ENCODE measurements at places on chromosomes 1 and 21. TPM values are rescaled to one million over a fixed set of nuclear protein-coding genes. Genes with fewer than 3 reads are reported as not detected.

GRCh38 chr1:89836252-89837035, 15.6 kb downstream of the LRRC8D start:
- H3K4me3 ChIP-seq, result peak overlapping the region; percentile 38
- peak overlapping the region; percentile 82 for H3K27ac ChIP-seq
- H3K36me3 ChIP-seq, result no peaks in the 10 kb centered on the region
- H3K27me3 ChIP-seq, result no peaks in the 10 kb centered on the region
- peaks cover 93% of the 10 kb centered on the region for H3K4me1 ChIP-seq

- no peak overlapping the region for H3K27ac ChIP-seq
- no peaks in the 10 kb centered on the region for H3K36me3 ChIP-seq
Observed at GRCh38 chr1:50851034-50851433, 109.0 kb downstream of the FAF1 start.

Gene HAPLN2
- 1.3 TPM for total RNA-seq

DNA sequence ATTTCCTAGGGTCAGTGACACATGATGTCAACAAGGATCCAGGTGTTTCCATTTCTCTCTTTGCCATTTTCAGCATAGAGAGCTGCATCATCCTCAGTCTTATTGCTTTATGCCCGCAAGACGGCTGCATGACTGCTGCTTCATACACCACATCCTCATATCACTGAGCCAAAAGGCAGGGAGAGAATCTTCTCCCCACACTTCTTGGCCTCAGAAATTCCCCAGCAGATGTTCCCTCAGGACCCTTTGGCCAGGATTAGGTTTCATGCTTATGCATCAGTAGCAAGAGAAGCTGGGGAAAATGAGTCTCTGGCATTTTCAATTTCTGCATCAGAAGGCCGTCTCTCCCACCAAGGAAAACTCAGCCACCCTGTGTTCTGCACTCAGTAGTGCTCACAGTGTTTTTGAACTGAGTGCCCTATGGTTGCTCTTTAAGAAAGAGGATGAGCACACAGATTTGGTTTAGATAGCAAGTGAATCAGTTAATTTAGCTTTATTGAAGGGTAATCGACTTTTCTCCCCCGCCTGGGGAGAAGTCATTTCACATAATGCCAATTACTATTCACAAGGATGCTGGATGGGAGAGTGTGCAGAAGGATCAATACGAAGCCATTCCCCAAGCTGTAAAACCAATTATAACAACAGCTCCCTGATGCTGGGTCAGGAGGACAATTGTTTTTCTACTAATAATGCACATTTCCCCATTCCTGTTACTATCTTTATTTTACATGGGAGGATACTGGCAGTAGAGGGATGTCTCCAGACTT, 360.2 kb downstream of the HHIPL2 start:
- no peaks in the 10 kb centered on the region for H3K27me3 ChIP-seq
- no peaks in the 10 kb centered on the region for H3K4me1 ChIP-seq
- 0 out of 2 replicates have a peak, but pooled peaks cover 2% of the 10 kb centered on the region for H3K36me3 ChIP-seq
- no peak overlapping the region for H3K27ac ChIP-seq

Gene PTBP2
- 51.0 TPM for total RNA-seq

- peak overlapping the region; percentile 4 for H3K27ac ChIP-seq
- DNase-seq, result no peak
- H3K36me3 ChIP-seq, result peaks cover 36% of the 10 kb centered on the region
- no peak overlapping the region for H3K4me3 ChIP-seq
Observed at GRCh38 chr1:32307324-32307723, 15.4 kb downstream of the HDAC1 start.

DNA sequence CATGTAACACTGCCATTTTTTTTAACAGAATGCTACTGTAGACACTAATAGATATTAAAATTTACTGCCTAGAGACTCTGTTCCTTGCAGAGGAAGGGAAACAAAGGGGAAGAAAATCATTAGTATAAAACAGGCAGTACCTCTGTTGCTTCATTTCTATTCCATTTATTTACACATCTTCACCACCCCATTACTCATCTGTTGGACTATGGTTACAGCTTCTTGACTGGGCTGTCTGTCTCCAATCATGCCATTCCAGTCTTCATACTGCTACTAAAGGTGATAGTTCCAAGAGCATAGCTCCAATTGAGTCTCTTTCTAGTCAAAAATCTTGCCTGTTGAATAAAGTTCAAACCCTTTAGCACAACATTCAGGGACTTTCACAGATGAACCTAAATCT, 22.2 kb upstream of the GPR25 start:
- H3K4me1 ChIP-seq, result peaks cover 8% of the 10 kb centered on the region
- DNase-seq, result no peak
- no peak overlapping the region for H3K27ac ChIP-seq
- no peaks in the 10 kb centered on the region for H3K27me3 ChIP-seq

Gene FAM43B
- 3.1 TPM for total RNA-seq

Gene DNAJC28
- total RNA-seq, result 2.6 TPM

Gene PRKAB2
- total RNA-seq, result 28.3 TPM

DNA sequence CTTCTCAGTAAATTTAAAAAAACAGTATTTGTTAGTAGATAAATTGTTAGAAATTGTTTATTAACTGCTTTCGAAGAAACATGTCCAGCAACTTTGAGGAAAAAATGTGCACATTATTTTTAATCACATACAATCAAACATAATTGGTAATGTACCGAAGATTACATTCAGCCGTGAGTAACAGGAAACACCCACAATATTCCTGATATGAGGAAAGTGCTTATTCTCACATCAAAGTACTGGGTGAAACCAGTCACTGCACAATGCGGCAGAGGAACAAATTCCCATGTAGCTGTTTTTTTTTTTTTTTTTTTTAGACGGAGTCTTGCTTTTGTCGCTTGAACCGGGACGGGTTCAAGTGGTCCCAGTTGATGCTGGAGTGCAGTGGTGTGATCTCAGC, 9.7 kb downstream of the ACBD3 start:
- no peaks in the 10 kb centered on the region for H3K4me1 ChIP-seq
- no peak overlapping the region for H3K27ac ChIP-seq
- peaks cover 25% of the 10 kb centered on the region for H3K36me3 ChIP-seq
- no peak overlapping the region for H3K4me3 ChIP-seq
- no peak for DNase-seq

- H3K27ac ChIP-seq, result no peak overlapping the region
- H3K36me3 ChIP-seq, result peaks cover 3% of the 10 kb centered on the region
- peaks cover 5% of the 10 kb centered on the region for H3K4me1 ChIP-seq
- H3K4me3 ChIP-seq, result no peak overlapping the region
- DNase-seq, result no peak
- H3K27me3 ChIP-seq, result no peaks in the 10 kb centered on the region
Observed at GRCh38 chr1:181674617-181675016, 191.3 kb downstream of the CACNA1E start.

DNA sequence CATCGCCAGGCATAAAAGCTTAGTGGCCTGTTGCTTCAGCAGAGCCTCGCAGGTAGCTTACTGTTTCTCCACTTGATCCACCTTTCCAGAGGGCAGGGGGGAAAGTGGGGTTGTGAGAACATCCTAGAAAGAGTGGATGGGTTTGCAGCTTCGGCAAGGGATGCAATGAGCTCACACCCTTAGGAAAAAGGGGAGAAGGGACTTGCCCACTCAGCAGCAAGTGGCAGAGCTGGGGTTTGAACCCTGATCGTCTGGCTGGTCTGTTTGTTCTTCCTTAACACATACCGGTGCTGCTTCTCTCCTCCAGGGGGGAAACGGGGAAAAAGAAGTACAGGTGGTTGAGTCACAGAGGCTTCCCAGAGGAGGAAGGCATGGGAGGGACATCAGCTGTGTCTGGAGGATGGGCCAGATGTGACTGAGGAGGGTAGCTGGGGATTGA, 1.0 kb downstream of the TMEM201 start:
- no peaks in the 10 kb centered on the region for H3K27me3 ChIP-seq
- H3K4me3 ChIP-seq, result peak overlapping the region; percentile 77
- H3K36me3 ChIP-seq, result no peaks in the 10 kb centered on the region
- H3K4me1 ChIP-seq, result peaks cover 42% of the 10 kb centered on the region
- no peak for DNase-seq

DNA sequence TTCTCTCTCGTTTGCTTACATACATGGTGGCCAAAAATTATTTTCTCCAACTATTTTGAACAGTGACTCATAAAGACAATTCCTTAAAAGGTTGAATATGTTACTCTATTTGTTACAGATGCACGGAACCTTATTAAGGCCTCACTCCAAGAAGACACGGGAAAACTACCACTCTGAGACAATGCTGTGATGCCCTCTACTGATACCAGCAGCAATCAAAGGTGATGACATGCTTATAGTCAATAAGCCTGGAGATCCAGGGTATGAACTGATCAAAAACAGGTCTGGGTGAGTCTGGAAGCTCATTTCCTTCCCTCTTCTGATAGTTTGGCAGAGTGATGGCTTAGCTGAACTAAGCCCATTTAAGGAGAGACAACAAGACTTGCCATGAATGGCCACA, 563.0 kb downstream of the LRRIQ3 start:
- no peak overlapping the region for H3K4me3 ChIP-seq
- no peak for DNase-seq
- H3K36me3 ChIP-seq, result no peaks in the 10 kb centered on the region

DNA sequence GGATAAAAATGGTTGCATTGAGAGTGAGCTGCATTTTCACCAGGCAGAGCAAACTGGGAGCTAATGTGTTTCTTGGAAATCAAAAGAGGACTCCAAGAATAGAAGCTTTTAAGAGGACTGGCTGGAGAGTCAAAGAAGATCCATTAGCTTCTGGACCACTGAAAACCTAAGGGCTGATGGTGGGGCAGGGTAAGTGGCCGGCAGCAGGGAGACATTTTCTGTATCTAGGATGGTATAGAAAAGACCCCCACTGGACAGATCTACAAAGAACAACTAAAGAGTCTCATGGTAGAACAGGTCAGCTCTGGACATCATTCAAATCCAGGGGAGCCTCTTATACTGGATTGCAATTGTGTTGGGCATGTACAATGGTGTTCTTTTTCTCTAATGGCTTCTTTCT, 262.3 kb downstream of the PTGER3 start:
- DNase-seq, result no peak
- H3K27ac ChIP-seq, result no peak overlapping the region
- no peaks in the 10 kb centered on the region for H3K36me3 ChIP-seq
- H3K4me3 ChIP-seq, result no peak overlapping the region
- H3K4me1 ChIP-seq, result no peaks in the 10 kb centered on the region

Gene CDC14A
- 11.1 TPM for total RNA-seq

DNA sequence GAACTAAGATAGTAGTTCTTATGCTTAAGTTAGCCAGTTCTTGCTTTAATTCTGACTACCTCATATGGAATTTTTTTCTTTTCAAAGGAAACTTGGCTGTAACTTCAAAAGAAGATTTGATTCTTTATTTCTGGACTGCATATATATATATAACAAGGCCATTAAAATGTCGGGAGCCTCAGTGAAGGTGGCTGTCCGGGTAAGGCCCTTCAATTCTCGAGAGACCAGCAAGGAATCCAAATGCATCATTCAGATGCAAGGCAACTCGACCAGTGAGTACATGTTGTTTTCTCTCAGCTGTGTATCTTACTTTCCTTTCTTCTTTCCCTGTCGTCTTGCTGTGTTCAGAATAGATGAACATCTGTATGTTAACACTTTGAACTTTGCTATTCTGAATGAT, 21.8 kb downstream of the KIF1B start:
- no peak overlapping the region for H3K27ac ChIP-seq
- no peak overlapping the region for H3K4me3 ChIP-seq
- DNase-seq, result no peak
- peaks cover 7% of the 10 kb centered on the region for H3K36me3 ChIP-seq

Gene PCSK9
- 47.9 TPM for total RNA-seq

DNA sequence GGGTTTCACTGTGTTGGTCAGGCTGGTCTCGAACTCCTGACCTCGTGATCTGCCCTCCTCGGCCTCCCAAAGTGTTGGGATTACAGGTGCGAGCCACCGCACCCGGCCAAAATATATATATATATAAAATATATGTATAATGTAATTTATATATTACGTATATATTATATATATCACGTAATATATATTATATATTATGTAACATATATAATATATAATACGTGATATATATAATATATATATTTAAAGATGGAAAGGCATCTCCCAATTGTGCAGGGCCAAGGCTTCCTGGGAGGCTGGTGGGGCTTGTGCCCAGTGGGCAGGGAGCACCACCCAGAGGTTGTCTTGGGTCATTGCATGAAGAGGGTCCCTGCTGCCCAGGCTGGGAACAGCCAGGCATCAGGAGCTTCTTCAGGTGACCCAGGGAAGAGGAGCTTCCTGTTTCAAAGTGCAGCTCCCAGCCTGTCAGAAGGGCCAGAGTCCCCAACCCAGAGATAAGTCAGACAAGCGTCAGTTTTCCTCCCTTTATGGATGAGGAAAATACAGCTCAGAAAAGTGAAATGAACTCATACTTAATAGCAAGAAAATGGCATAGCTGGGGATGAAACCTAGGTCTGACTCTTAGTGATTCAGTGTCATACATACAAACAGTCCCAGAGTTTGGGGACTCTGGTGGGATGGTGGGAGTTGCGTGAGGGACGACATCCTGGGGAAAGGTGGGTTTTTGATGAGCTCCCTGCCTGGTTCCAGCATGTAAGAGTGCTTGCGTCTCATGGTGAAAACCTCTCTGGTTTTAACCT, 12.0 kb downstream of the UBE2Q1 start:
- H3K36me3 ChIP-seq, result peaks cover 26% of the 10 kb centered on the region
- H3K27ac ChIP-seq, result 0 out of 2 replicates have a peak overlapping the region, but pooled peaks have one; percentile 36
- no peaks in the 10 kb centered on the region for H3K27me3 ChIP-seq
- H3K4me3 ChIP-seq, result no peak overlapping the region

- H3K36me3 ChIP-seq, result peaks cover 97% of the 10 kb centered on the region
- no peaks in the 10 kb centered on the region for H3K27me3 ChIP-seq
- peaks cover 23% of the 10 kb centered on the region for H3K4me1 ChIP-seq
- DNase-seq, result no peak
- no peak overlapping the region for H3K4me3 ChIP-seq
Observed at GRCh38 chr1:173484276-173484675, 7.1 kb downstream of the PRDX6 start.

Gene PLD5
- total RNA-seq, result 3.4 TPM

Gene ETNK2
- total RNA-seq, result 18.3 TPM
